ENCODE measurements at places on chromosomes 6 and 20.

- ATAC-seq: no peak
Observed at GRCh38 chr6:156098839-156099238, 643.2 kb upstream of the NOX3 start.

- ATAC-seq: no peak
Observed at GRCh38 chr6:196543-196942, 95.7 kb upstream of the DUSP22 start.

GRCh38 chr20:51126337-51126736 lies 103.4 kb upstream of the KCNG1 start:
- no peak for ATAC-seq

DNA sequence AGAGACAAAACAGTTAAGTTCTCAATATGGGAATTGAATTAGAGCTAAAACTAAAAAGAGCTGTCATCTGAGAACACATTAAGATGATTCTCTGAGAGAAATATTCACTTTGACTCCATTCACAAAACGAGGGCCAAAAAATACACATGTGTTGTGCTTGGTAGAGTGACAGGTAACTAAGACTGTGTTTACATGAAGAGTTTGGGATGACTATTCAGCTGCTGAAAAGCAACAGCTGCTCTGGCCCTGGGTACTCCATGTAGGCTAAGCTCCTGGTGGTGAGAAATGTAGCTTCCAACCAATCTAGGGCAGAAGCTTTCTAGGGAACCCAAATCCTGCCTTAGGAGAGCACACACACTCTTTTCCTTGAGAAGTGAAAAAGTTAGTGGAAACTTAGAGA lies 184.5 kb downstream of the COL21A1 start:
- no peak for ATAC-seq

DNA sequence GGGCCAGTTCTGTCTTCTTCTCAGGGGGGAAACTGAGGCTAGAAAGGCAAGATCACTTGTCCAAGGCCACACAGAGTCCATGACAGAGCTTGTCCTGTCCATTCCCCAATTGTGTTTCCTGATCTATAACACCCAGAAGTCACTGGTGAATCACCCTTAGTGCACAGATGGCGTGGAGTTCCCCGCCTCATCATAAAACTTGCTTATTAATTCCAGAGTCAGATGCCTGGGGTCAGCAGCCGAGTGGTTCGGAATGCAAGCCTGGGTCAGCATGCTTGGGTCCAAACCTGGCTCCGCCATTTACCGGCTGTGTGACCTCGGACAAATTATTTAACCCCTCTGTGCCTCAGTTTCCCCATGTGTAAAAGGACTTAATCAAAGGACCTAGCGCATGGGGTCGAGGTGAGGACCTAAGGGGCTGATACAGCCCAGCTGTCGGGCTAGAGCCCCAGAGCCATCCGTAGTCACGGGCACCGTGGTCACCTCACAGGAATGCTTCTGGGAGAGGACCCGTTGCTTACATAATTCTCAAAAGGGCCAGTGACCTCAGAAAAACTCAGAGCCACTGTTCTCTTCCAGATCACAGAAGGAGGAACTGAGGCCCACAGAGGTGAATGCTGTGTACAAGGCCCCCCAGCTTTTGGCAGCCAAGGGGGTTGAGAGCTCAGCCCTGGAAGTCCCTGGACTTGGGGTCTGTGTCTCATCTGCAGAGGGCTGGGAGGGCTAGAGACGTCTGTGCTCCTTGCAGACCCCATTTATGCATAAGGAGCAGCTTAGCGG lies 1.4 kb upstream of the ZBP1 start:
- no peak for ATAC-seq

DNA sequence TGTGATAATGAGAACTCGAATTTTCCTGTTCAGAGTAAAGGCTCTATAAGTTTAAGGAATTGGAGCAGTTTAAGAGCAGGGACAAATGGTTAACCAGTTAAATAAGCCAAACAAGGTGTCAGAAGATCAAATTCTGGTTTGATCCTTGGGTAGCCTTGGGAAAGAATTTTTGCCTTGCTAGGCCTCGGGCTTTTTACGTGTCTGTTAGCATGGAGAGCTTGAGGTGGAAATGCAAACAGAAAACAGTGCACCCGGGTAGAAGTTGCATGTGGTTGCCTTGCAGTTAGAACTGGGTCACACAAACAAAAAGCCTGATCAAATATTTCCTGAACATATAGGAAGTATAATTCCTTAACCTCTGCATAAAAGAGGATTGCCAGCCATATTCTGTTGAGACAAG lies 58.3 kb downstream of the RIN2 start:
- no peak for ATAC-seq

DNA sequence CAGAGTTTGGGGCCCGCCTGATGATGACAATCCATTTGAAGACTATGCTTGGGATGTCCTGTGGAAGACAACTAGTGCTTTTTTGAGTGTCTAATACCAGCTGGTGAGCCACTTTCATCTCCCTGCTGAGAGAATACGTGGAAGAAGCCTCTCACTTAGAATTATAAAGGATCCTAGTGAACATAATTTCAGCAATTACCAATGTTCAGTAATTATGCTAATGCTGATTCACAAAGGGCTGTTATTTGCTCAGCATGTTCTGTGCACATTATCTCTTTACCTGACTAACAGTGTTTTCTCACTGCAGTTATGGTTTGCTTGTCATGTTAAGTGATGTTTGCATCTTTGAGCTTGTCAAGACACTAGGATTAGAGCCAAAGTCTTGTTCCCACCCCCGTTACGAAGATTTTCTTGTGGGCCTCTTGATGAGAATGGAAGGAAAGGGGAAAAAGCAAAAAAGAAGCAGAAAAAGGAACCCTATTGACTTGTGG lies 282.1 kb upstream of the CHD6 start:
- ATAC-seq: no peak

DNA sequence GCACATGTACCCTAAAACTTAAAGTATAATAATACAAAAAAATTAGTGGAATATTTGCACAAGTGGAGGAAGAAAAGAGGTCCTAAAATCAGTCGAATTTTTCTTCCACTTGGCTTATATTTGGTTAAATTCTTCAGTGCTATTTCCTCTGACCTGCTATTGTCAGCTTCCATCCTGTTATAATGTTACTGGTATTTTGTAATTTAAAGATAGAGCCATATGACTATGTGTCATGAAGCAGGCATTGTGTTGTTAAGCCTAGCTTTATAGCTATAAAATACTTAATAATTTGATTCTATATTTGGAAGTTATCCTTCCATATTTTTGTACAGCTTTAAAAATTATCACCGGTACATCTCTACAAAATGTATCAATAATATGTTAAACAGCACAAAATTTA lies 455.9 kb upstream of the MARCKS start:
- no peak for ATAC-seq

- no peak for ATAC-seq
Observed at GRCh38 chr20:16273812-16274555, 299.3 kb downstream of the KIF16B start.

DNA sequence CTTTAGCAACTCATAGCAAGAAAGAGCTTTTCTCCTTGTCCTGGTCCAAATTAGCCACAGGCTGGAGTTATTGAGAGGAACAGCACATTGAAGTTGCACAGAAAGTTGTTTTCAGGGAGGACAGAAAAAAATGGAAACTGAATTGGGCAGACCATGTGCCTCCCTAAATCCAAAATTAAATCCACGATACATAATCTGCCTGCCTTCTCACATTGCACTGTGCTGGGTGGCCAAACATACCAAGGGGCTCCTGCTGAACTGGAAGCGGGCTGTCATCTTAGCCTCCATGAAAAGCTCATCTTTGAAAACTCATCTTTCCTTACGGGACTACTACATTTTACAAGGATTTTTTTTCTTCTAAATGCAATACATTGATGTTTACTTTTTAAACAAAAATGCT lies 59.9 kb downstream of the TNFAIP3 start:
- ATAC-seq: no peak

GRCh38 chr6:129704708-129705107 lies 5.3 kb downstream of the ARHGAP18 start:
- no peak for ATAC-seq
